DMS79 (cell line): ENCODE measurements at places on chromosomes 3 and 15.

- DNase-seq, result no peak
Measured at GRCh38 chr3:141294848-141295247, 63.2 kb downstream of the PXYLP1 start.

DNA sequence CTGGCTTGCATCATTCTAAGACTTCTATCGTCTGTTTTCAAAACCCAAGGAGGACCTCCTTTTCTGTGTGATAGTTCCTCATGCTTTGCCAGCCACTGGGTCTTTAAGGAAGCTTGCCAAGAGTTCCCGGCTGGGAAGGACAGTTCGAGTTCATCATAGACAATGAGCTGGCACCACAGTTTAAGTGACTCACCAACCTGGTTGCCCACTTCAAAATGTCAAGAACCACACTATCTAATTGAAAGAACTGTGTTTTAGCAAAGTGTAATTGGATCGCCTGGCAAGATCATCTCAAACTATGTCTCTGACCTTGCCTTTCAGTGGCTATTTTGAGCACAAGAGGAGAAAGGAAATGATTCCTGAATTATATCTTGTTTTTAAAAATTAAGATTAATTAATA, 27.9 kb downstream of the SOX2 start:
- peak; percentile 31 for DNase-seq

- no peak for DNase-seq
Measured at GRCh38 chr3:133887803-133888703, 7.6 kb downstream of the RAB6B start.

- peak; percentile 4 for DNase-seq
Measured at GRCh38 chr3:189944285-189945145, 176.2 kb downstream of the P3H2 start.

DNA sequence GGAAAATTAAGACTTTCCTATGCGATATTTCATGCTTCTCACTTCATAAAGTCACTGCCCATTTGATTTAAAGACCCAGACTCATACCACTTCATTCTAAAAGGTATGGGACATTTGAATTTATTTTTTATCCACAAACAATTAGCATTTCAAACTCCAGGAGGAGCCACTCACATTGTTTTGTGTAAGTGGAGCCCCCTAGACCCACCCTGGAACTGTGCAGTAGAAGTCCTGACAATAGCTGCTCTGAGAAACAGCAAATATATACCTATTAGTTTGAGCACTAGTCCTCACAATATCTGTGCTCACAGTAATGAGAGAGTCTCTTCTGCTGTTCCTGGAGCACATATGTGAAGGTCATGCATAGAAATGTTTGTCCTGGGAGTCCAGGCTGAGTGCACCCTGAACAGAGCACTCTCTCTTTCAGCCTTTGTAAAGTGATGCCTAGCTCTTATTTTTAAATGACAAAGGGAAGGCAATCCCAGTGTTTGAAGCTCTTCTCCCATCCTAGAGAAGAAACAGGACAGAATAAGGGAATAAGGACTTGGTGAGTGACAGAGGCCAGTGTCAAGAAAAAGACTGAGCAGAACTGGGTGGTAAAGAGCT, 127.5 kb upstream of the STRIT1 start:
- no peak for DNase-seq

DNA sequence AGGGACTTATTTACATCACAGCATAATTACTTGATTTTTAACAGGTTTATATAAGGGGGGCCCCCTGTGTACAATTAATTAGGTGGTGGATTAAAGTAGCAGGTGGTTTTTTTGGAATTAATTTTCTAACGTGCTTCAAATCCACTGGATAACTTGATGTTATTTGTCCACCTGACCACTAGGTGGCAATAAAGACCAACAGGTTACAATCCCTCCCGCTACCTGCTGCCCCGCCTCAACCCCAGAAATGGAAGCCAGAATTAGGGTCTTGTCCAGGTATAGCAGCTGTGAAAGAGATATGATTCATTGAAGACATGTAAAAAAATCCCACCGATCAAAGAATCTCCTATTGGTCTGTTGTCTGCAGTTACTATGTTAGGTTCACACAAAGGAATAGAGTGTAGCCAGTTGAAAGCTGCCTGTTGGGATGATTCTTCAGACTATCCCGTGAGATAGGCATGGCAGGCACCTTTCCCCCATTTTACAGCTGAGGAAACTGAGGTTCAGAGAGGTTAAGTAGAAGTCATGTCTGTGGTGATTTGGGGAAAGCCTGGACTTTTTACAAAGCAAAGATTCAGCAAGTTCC, 44.0 kb downstream of the MFSD1 start:
- peak; percentile 26 for DNase-seq

DNA sequence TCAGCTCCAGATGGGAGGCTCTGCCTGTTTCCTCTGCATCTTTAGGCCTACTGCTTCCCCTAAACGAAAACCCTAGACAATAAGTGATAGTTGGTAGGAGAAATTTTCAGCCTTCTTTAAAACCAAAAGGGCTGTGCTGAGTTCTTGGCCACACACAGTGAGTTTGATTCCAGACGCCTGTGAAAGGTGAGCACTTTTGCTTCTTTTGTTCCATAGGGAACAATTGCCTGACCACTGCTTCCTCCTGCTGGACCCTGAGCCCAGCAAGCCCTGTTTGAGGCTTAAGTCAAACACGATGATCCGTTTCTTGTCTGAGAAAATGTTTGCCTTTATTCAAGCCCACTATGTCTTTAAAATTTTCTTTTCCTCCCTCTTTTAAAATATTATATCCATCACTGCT, 493.9 kb downstream of the ZIC1 start:
- no peak for DNase-seq

- no peak for DNase-seq
Measured at GRCh38 chr15:45100884-45101625, 12.9 kb downstream of the DUOX2 start.

DNA sequence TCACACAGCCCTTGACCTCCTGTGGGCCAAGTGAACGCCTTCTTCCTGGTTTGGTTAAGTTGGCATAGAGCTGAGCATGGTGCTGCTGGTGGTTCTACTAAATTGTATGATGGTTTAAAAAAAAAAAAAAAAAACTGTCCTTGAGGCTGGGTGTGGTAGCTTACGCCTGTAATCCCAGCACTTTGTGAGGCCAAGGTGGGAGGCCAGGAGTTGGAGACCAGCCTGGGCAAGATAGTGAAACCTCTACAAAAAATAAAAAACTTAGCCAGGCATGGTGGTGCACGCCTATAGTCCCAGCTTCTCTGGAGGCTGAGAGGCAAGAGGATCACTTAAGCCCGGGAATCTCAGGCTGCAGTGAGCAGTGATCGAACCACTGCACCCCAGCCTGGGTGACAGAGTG, 58.9 kb upstream of the FLNB start:
- no peak for DNase-seq

- no peak for DNase-seq
Measured at GRCh38 chr3:76138921-76139320, 353.6 kb upstream of the ZNF717 start.

GRCh38 chr3:148219999-148220398, 477.7 kb upstream of the AGTR1 start:
- no peak for DNase-seq

DNA sequence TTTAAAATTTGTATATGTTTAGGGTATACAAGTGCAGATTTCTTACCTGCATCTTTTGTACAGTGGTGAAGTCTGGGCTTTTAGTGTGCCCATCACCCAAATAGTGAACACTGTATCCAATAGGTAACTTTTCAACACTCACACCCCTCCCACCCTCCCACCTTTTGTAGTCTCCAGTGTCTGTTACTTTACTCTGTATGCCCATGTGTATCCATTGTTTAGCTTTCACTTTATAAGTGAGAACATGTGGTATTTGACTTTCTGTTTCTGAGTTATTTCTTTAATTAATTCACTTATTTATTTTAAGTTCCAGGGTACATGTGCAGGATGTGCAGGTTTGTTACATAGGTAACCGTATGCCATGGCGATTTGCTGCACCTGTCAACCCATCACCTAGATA, 124.8 kb upstream of the NEO1 start:
- no peak for DNase-seq
